Vagina (tissue), 2 donors: ENCODE measurements at places on chromosomes 4 and X. TPM values are rescaled to one million over a fixed set of nuclear protein-coding genes. Genes with fewer than 3 reads are reported as not detected.

GRCh38 chr4:2049811-2050210 is 9.3 kb upstream of the NAT8L start:
- H3K4me3 ChIP-seq, result no peak overlapping the region
- H3K27me3 ChIP-seq, result no peaks in the 10 kb centered on the region
- no peak for DNase-seq
- H3K36me3 ChIP-seq, result no peaks in the 10 kb centered on the region

DNA sequence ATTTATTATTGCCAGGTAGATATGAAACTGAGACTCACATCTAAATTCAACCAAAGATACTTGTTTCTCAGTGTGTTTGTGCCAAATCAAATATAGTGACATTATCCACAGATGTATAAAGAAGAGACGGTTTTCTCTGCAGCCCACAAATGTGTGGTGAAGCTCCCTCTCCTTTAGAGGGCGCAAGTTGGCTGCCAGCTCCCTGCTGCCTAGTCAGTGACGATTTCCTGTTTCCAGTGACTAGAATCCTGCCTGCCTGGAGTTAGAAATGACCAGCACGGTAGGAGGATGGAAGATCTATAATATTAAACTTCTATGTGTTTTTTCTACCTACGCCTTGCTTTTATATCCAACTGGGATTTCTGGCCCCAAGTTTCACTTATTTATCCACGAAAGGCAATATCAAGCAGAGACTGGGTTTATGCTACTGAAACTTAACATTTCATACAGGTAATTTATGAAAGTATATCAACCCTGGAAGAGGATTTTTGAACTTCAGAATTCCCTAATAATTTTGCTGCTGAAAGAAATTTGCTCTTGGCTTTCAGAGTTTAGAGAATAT is 1793.7 kb upstream of the TENM3 start:
- no peaks in the 10 kb centered on the region for H3K4me1 ChIP-seq
- H3K4me3 ChIP-seq, result no peak overlapping the region
- DNase-seq, result no peak

DNA sequence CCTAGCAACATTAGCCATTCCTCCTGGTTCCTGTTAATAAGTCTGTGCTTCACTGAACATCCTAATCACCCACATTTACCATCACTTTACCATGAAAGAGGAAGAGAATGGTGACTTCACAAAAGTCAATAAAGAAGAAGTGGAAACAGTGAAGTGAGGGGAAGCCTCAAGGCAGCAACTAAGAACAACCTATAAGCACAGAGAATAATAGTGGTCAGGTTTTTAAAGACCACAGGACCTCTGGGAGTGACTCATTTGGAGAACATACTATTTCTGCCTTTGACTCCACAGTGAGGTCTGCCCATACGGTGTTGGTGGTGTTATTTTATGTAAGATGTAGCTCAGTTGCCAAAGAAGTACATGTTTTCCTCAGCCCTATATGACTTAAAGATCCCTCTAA is 86.0 kb upstream of the TET2 start:
- H3K36me3 ChIP-seq, result no peaks in the 10 kb centered on the region
- no peaks in the 10 kb centered on the region for H3K4me1 ChIP-seq
- no peak for DNase-seq
- no peaks in the 10 kb centered on the region for H3K27me3 ChIP-seq
- no peak overlapping the region for H3K4me3 ChIP-seq
- no peak overlapping the region for H3K27ac ChIP-seq

Gene HOPX
- 112 TPM for total RNA-seq
